ENCODE measurements at places on chromosomes 3 and 15.

- no peak for DNase-seq
These were observed 2.6 kb upstream of the MDFIC2 start for GRCh38 chr3:70315021-70315420.

GRCh38 chr15:54987881-54988280 lies 208.9 kb downstream of the RSL24D1 start:
- DNase-seq: no peak

DNA sequence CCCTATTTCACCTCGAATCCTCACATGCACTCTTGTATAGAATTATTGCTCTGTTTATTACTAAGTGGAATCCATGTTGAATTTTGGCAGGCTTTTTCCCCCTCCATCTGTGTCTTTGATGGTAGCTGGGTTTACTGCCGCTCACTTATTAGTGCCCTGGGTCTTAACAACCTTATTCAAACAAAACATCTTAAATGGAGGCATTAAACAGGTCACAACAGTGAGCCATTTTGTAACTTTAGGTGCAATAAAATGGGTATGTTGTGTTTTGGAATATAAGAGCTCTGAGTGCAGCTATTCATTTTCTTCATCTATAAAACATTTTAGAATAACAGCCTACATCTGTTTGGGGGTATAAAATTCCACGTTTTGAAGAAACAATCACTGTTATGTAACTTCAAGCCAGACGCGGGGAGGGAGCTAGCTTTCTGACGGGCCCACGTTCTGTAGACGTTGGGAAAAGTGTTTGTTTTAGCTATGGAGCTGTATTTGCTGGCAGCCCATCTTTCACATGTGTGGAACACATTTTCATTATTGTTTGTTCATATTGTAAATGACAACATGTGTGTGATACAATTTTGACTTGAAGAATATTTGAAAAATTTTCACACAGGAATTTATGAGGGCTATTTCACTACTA lies 122.0 kb downstream of the SLC25A26 start:
- DNase-seq: no peak

DNA sequence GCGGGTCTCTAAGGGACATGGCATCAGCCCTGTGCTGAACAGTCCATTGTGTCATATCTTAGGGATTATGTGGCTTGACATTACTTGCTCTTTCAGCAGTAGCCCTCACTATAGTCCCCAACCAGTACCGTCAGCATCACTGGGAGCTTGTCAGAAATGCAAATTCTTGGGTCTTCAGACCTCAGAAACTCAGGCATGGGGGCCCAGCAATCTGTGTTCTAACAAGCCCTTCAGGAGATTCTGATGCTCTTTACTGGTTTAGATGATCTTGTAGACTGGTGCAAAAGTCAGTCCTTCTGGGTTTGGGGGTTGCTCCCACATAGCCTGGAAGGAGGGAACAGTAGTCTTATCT lies 39.0 kb upstream of the TRAK1 start:
- no peak for DNase-seq

GRCh38 chr3:79199966-79200365 lies 567.8 kb downstream of the ROBO1 start:
- no peak for DNase-seq

- DNase-seq: peak; percentile 62
These were observed 66.4 kb upstream of the NR2E3 start for GRCh38 chr15:71743861-71744382.

DNA sequence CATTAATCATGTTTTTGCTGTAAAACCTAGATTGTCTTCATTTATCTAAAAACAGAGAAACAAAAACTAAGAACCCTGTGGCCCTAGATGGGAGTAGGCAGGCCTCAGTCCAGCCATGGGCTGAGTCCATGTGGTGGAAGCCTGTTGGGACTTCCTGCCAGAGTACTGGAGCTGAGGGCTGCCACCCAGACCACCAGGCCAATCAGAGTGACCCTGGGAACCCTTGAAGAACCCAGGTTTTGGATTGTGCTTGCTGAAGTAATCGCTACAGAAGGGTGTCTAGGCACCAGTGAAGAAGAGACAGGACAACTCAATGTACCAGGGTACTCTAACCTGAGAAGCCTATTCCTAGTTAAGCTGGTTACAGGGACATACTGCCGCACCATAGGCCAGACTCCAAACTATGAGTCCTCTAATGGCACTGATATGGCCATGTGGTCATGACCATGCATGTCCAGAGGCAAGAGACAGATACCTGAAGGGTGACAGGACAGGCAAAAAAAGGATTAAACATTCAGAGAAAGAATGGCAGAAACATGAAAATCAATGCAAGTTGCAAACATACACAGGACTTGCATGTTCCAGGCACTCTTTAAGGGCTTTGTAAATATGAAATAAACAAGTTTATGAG lies 12.9 kb downstream of the CSRNP1 start:
- peak; percentile 23 for DNase-seq

GRCh38 chr15:76162036-76162398 lies 102.2 kb downstream of the TMEM266 start:
- no peak for DNase-seq

DNA sequence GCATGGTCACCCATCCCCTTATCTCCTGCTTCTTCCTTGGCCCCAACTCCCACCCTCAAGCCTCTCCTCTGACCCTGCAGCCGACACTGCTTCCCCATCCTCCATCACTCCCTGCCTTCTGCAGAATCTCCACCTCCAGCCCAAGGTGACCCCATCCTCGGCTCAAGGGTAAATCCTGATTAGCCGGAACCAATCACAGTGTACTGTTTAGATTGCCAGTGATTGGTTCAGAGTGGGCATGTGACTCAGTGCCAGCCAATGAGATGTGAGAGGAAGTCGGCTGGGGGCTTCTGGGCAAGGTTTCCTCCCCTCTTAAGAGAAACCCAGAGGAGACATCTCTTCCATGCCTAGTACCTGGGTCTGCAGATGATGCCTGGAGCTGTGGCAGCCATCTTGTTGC lies 10.3 kb downstream of the CACNA2D2 start:
- no peak for DNase-seq

- DNase-seq: no peak
These were observed 137.6 kb upstream of the TOPAZ1 start for GRCh38 chr3:44104043-44104442.

DNA sequence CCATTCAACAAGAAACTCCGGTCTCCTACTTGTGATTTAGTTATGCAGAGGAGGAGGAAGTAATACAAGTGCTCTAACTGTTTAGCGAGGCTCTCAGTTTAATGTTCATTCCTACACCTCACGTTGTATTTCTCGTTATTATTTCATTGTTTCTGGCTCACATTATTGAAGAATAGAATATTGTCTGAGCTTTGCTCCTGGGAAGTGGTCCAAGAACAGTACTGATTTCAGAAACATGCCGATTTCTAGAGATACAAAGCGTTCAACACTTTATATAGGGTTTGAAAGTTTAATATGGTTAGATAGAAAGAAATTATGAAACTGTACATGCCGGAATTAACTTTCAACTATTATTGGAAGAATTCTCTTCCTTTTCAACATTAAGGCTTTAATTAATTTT lies 1145.5 kb downstream of the TBL1XR1 start:
- DNase-seq: no peak

DNA sequence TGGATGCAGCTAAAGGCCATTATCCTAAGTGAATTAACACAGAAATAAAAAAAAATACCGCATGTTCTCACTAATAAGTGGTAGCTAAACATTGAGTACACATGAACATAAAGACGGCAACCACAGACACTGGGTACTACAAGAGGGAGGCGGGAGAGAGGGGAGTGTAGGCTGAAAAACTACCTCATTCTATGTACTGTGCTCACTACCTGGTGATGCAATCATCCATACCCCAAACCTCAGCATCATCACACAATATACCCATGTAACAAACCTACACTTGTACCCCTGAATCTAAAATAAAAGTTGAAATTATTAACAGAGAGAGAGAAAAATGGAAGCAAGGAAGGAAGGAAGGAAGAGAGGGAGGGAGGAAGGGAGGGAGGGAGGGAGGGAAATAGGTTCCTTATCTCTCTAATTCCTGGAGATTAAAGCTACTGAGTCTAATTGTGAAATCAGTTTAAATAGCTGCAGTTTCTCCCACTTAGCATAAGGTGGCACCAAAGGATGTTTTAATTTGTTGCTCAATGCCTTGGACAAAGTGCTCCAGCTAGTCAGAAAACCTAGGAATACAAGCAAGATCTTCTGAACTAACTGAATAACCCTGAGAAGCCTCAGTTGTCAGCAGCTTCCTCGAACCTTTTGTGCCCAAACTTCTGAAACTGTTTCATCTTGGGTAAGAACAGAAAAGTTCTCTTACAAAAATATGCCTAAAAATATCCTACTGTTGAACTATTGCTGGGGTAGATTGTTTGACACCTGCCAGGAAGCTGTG lies 79.4 kb upstream of the ATP11B start:
- DNase-seq: peak; percentile 71

DNA sequence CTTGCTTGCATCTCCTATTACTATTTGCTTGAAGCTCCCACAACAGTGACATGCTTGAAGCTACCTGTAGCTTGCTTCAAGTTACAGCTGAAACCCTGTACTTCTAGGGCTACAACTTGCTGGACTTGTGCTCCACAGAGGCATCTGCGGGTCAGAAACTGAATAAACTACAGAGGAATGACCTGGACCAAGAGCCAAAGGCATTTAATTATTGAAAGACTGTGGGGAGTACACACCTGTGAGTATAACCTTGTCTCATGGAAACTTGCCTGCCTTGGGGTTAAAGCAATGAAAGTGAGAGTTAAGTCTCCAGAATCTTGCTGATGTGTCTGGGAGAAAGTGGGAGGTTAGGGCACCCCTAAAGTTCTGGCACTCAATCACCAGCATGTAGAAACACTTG lies 69.8 kb downstream of the UMPS start:
- no peak for DNase-seq

DNA sequence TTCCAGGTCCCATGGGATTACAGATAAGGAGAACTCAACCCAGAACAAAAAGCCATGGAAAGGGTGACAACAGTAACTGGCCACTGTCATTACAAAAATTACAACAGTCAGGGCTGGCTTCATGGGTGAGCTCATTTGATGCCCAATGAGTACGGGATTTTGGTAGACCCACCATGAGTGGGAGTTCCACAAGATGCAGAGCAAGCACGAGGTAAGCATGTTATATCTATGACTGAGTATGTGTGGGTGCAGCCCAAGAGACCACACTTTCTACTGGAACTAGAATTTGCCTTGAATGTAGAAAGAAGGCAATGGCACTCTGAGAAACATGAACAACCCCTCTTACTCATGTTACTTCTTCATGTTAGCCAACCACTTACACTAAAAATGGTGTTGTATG lies 83.3 kb downstream of the IGF2BP2 start:
- DNase-seq: no peak

DNA sequence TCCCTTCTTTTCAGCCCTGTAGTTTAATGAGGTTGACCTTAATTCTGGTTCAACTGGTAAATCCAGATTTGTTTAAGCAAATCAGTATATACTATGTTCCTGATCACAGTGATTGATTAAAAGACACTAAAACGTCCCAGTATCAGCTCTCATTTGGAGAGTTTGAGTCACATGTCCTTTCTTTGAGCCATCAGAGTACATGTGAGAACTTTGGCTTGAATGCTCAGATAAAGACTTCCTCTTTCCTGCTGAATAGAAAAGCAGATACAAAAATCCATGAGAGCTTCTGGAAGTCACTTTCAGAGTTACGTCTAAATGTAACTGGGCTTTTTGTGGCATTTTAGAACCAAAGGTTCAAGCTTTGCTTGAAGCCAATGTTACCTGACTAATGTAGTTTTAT lies 341.8 kb upstream of the SATB1 start:
- no peak for DNase-seq

GRCh38 chr3:111899966-111900365 lies 40.9 kb downstream of the PHLDB2 start:
- DNase-seq: no peak

DNA sequence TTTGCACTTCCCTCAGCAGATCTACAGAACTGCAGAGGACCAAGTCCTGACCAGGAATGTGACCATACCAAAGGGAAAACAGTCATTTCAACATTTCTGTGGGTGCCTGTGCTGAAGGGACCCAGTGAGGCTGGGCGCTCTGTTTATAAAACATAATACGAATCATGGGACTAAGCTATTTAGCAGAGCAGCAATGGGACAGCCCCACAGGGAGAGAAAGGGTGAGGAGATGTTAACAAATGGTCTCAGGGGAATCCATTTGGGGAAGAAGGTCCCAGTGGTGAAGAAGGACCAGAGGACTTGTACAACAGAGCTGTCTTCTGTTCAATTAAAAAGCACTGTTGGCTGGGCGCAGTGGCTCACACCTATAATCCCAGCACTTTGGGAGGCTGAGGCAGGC lies 1025.4 kb downstream of the FHIT start:
- DNase-seq: no peak

All from kidney tubule cell (primary cell).